SK-N-DZ (cell line): ENCODE measurements at places on chromosomes 1 and 21.

GRCh38 chr1:241166625-241167024 lies 190.4 kb downstream of the RGS7 start:
- no peak for DNase-seq

- DNase-seq, result no peak
These were observed 78.7 kb downstream of the ATP1A1 start for GRCh38 chr1:116451702-116452101.

GRCh38 chr1:199151634-199152425 lies 513.0 kb downstream of the PTPRC start:
- no peak for DNase-seq

DNA sequence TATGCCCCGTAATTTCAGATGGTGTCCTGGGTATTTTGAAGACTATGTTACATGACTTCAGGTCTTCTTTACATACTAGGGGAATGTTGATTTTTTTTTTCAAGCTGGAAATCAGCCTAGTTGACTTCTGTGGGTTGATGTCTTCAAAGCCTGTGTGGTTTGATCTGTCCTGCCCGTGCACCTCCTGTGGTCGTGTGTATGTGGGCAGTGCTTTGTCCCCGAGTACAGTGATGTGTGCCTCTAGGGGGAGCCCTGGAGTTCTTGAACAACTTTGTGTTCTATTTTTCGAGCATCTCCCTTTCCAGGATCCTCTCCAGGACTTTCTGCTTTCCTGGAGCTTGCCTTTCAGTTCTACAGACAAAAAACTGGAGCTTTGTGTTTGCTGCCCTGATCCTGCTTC lies 28.9 kb downstream of the OBSCN start:
- peak; percentile 46 for DNase-seq

DNA sequence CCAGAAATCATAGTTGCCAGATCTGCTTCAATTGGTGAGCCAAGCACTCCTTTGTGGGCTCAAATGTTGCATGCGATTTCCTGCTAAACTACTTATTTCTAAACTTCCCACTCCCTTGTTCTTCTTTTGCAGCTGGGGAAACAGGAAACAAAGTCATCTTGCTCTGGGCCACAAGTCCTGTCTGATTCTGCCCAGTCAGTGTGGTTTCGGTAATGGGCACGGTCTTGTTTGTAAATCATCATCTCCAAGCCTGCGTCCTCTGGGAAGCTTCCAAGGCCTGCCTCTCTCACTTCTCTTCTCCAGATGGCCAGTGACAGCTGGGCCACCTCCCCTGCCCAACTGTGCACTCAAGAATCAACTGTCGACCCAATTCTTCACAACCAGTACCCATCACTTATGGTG lies 4.4 kb downstream of the S100A8 start:
- DNase-seq, result no peak

DNA sequence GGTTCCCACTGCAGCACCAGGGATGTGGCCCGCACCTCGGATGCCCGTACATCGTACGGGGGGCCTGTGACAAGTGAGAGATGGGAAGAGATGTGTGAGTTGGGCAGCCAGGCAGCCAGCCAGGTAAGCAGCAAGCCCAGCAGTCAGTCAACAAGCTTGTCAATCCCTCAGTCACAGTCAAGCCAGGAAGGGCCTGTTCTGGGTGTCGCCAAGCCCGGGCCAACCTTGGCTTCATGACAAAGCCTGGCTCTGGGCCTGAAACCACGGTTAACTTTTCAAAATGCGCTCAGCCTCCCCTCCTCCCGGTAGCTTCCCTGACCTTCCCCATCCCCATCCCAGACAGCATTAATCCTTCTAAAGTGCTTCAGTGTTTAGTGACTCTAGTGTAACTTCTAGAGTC lies 31.8 kb downstream of the MYOM3 start:
- no peak for DNase-seq

GRCh38 chr1:10592373-10592772 lies 117.6 kb downstream of the PEX14 start:
- no peak for DNase-seq

DNA sequence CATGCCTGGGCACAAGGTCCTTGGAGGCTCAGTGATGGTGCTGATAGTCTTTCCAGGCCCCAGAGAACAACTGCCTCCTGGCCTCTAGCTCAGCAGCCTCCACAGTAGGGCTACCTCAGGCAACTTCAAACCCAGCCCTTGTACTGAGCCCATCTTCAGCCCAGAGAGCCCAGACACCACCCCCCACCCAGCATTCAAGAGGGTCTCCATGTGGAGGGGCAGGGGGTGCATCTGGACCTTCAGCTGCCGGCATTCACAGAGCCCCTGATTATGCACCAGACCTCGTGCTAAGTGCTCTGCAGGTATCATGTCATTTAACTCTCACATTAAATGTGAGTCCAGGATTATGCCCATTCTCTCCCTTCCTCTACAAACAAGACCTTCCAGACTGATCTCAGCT lies 197.0 kb upstream of the ZC3H12A start:
- no peak for DNase-seq

DNA sequence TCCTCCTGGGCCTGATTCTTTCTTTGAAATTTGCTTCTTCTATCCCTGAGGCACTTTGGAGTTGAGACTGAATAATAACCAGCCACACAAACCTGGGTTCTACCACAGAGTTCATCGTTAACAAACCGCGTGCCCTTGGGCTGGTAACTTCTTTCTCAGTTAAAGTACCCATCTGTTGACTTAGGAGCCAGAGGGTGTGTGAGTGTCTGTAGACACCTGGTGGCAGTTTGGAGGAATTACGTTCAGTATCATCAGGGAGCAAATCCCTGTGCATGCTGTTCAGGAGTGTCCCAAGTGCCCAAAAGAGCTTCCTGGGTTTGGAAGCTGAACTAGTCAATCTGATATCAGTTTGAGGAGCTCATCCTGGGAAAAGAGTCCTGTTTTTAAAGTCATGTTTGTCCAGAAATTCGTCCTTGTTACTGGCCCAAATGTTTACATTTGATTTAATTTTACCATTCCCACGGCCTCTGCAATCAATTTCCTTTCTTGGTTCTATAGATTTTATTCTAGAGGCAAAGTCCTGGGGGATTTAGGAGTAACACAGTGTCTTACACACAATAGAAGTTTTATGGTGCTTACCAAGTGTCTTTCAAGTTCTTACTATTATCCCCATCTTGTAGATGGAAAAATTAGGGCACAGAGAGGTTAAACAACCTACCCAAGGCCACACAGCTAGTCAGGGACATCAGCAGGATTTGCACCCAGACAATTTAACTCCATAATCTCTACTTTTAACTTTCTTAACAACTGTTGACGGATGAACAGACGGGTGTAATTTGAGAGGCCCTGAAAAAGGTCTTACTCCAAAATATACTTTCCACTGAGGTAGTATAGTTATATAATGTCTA lies 26.7 kb upstream of the RPTN start:
- DNase-seq, result peak; percentile 54

DNA sequence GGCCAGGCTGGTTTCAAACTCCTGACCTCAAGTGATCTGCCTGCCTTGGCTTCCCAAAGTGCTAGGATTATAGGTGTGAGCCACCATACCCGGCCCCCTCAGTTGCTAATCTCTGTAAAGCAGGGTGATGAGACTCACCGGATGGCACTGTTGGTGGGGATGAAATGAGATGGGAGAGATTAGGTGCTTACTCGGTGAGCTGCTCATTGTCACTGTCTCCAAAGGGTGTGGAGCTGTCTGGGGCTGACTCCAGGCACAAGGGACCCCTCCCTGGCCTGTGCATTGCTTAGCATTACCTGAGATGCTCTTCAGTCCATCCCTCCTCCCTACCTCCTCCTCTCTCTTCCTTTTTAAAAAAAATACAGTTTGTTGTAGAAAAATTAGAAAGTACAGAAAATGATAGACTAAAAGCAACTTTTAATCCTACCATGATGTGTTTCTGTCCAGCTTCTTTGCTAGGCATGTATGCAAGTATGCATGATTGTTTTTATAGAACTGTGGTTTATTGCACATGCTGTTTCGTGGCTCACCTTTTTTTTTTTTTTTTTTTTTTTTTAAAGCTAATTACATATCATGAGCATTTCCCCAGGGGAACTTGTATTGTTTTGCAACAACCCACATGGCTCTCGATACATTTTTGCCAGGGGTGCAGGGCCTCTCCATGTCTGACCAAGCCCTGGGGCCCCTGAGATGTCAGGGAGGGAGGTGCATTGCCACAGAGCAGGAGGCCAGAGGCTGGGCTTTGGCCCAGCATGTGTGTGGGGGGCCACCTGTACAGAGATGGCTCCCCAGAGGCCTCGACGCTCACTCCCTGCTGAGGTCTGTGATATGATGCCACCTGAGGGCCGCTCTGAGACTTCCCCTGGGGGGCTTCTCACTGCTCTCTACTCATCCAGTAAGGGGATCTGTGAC lies 55.4 kb downstream of the ARHGEF10L start:
- peak; percentile 72 for DNase-seq

GRCh38 chr1:220318673-220319072 lies 46.4 kb upstream of the RAB3GAP2 start:
- DNase-seq, result no peak

GRCh38 chr1:2098839-2099785 lies 48.9 kb downstream of the PRKCZ start:
- no peak for DNase-seq

- DNase-seq, result no peak
These were observed 3.9 kb upstream of the RPTN start for GRCh38 chr1:152162792-152163463.

DNA sequence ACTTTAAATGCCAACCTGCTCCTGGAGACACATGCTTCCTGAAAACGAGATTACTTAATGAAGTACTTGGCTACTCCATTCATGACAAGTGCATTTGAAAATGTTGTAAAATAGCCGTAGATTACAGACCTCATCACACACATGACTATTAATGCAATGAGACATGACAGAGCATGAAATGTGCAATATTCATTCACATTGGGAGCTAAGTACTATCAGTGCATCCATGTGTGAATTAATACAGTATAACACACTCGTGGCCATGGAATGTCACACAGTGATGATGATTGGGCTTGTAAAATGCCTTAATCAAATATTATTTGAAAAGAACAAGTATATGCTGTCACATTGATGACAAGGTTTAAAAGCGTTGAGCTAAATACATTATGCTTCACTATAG lies 407.0 kb downstream of the AMY1C start:
- no peak for DNase-seq

GRCh38 chr1:146035048-146035423 lies 13.5 kb upstream of the HJV start:
- DNase-seq, result peak; percentile 82
